SK-MEL-5 (cell line): ENCODE measurements at places on chromosomes 5 and 9. TPM values are rescaled to one million over a fixed set of nuclear protein-coding genes. Genes with fewer than 3 reads are reported as not detected.

The CARTPT gene
- not detected in 2 replicates for total RNA-seq

DNA sequence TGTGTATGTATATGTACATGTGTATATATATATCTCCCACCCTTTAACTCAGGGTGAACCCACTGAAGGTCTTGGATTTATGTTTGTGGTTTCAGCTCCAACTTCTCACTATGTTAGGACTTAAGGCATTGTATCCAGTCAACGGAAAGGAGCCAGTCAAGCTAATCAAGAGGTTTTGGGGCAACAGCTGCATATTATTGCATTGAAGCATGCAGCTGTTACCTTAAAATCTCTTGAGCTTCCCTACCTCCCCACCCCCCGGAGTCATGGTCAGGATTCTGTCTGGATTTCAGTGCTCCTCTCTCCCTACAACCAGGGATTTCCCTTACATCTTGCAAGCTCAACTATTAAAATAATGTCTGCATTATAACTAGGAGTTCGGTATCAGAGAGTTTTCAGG lies 399.5 kb downstream of the SPOCK1 start:
- no peak for DNase-seq

- DNase-seq, result no peak
Measured at GRCh38 chr9:93698140-93698908, 121.9 kb downstream of the PHF2 start.

DNA sequence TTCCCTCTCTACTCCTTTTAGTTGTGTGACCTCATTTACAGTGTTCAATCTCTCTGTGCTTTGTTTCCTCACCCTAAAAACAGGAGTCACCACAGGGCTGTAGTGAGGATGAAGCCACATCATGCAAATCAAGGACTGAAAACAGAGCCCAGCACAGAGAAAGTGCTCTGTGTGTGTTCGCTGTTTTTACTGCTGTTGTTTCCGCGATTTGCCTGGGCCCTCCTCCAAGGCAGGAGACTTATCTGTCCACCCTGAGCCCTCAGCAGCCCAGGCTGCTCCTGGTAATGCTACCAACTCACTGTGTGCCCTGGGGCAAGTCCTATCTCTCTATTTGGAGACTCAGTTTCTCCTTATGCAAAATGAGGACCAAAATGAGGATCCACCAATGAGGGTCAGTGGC lies 87.2 kb upstream of the NEURL1B start:
- no peak for DNase-seq

DNA sequence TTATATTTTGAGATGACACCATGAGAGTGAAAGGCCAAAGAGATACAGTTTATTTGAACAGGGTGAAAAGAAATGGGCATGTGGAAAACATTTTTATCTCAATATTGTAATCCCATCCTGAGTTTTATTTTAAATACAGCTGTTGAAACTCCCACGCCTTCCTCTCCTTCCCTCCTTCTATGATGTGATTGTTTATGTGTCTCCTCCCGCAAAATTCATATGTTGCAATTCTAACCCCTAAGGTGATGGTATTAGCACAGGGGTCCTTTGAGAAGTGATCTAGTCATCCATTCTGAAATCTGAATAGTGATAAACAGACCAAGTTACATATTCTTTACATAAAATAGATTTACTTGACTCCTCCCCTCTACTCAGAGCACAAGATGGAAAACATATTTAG lies 1275.4 kb upstream of the C9orf72 start:
- no peak for DNase-seq

GRCh38 chr5:81021486-81021885 lies 61.3 kb downstream of the RASGRF2 start:
- DNase-seq, result peak; percentile 17

GRCh38 chr9:128611600-128612394 lies 44.9 kb downstream of the DYNC2I2 start:
- DNase-seq, result no peak

- no peak for DNase-seq
Measured at GRCh38 chr5:73299665-73300336, 126.8 kb downstream of the TMEM174 start.
